Mesothelial cell of epicardium (in vitro differentiated cells): ENCODE measurements at places on chromosomes 16 and 17. TPM values are rescaled to one million over a fixed set of nuclear protein-coding genes. Genes with fewer than 3 reads are reported as not detected.

Gene FBXL19
- 53.5 to 56.4 TPM (median 54.9 TPM) in 3 replicates for total RNA-seq

Gene MT1G
- total RNA-seq = not detected in 3 replicates

Gene KIAA0753
- total RNA-seq = 36.1 to 45.3 TPM (median 41.1 TPM) in 3 replicates

Gene MYH11
- total RNA-seq = 0.58 to 0.89 TPM (median 0.66 TPM) in 3 replicates

Gene GRIN2C
- 0.16 to 0.29 TPM (median 0.18 TPM) in 3 replicates for total RNA-seq

Gene ASGR1
- total RNA-seq = 15.9 to 19.7 TPM (median 16.5 TPM) in 3 replicates

DNA sequence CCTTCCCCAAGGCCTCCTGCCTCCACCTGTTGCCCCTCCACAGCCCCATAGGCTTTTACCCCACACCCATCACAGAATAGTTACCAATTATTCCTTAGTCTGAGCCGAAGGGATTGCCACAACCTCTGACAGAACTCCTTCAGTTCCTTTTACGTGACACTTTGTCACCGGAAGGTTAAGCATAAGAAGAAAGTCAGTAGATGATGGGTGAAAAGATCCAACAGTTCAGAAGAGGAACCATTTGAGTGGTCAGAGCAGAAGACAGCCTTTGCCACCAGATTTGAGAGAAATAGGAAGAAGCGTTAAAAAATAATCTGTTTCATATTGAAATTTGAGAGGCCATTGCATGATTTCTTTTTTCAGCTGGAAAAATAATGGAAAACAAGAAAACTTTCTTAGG is 1.2 kb downstream of the SRR start:
- DNase-seq = no peak

GRCh38 chr17:40352237-40352778 is 12.2 kb downstream of the GJD3 start:
- DNase-seq = no peak

DNA sequence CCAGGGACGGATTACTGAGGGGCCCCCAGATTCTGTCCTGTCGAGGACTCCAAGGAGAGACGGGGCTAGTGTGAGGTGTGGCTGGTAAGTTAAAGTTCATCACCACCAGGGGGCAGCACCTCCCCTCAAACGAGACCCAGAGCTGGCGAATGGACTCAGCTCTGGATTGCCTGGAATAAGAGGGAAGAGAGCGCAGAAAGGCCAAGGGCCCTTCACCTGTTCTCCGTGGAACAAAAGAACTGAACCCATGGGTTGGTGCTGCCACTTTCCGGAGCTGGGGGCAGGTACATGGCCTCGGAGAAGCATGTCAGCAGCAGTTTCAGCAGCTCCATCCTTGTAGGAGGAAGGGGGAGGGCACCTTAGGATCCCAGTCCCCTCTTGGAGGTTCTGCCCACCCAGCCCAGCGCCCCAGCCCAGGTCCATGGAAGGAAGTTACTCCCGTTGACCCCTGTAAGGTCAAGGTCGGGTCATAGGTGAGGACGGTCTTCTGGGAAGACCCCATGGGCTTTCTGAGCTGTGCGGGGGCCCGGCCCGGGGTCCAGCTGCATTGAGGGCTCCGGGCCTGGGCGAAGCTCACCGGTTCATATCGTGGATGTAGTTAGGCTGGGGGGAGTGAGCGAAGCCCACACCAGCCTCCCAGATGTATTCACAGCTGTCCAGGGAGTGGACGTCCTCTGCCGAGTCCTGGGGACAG is 10.8 kb downstream of the HID1 start:
- peak; percentile 83 for DNase-seq

DNA sequence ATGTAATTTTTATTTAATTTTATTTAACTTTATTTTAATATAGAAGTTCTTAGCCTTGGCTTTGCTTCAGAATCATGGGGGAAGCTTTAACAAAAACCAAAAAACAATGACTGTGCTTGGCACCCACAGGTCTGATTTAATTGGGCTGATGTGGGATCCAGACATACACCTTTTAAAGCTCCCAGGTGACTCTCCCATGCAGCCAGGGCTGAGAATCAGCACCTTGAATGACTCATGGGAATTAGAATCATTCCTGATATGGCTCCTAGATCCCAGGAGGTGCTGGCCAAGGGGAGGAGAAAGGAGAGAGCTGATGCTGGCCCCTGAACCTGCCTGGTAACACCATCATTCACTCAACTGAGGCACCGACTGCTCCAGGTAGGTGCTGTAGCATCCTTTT is 240.7 kb downstream of the PARN start:
- no peak for DNase-seq

- DNase-seq = no peak
These were observed 62.4 kb upstream of the MARCHF10 start for GRCh38 chr17:62870552-62870971.

DNA sequence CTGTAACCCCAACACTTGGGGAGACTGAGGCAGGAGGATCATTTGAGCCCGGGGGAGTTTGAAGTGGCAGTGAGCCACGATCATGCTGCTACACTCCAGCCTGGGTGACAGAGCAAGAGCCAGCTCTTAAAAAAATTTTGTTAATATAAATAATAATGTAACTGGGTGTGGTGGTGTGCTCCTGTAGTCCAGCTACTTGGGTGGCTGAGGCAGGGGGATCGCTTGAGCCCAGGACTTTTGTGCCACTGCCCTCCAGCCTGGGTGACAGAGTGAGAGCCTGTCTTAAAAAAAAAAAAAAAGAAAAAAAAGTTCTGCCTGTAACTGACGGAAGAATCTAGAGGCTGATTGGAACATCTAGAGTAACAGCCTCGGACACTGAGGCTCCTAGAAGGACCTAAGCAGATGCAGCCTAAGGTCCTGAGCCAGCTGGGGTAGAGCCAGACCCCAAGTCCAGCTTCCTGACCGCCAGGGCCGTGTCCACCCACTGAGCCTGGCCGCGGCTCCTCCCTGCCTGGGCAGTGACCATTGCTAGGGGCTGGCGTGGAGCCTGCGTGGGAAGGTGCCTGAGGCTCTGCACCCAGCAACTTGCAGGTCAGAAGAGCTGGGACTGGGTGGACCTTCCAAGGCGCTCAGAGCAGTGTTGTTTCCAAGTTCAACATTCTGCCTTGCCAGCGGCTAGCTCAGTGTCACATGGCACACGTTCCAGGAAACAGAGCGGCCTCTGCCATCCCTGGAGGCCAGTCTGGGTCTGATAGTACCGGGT is 209.4 kb upstream of the CIBAR2 start:
- no peak for DNase-seq

DNA sequence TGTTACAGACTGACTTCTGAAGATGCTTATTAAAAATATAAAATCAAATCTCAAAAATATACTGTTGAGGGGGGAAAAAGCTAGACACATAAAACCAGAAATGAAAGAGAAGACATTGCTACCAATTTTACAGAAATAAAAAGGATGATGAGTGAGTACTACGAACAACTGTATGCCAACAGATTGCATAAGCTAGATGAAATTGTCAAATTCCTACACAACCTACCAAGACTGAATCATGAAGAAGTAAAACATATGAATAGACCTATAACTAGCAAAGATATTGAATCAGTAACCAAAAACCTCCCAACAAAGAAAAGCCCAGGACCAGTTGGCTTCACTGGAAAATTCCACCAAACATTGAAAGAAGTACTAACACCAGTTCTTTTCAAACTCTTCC is 3.5 kb upstream of the CAPNS2 start:
- no peak for DNase-seq

GRCh38 chr16:84839956-84840355 is 20.2 kb downstream of the CRISPLD2 start:
- DNase-seq = no peak

- no peak for DNase-seq
These were observed 21.5 kb downstream of the MARF1 start for GRCh38 chr16:15621456-15621855.
